ENCODE measurements at places on chromosomes 5 and 9.

DNA sequence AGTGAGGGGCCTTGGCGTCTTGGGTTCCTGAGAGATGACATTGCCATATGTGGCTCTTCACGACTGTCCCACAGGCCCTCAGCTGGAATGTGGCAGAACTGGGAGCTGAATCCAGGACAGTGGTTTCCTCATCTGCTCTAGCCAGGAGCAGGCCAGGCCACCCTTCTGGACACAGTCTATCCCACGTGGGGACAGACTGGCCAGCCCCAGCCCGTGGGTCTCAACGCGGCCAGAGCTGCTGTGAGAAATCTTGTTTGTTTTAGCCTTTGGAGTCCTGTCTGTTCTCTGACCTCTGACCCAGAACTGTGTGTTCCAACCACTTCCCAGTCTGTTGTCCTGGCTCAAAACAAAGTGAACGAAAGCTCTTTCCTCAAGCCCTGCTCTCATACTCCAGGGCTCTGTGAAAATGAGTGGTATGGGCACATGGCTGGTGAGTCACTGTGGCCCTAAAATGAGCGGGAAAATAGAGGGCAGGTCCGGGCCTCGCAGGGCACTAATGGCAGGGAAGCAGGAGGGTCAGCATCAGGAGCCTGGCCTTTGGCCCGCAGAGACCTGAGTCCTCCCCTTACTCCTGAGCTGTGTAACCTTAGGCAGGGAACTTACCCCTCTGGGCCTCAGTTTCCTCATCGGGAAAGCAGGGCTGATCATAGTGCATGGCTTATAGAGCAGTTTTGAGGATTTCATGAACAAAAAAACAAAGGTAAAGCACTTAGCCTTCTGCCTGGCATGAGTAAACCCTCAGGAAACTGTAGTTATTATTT is 34.8 kb upstream of the GLRX start:
- DNase-seq: no peak

GRCh38 chr9:82553654-82554366 is 509.1 kb downstream of the RASEF start:
- no peak for DNase-seq

DNA sequence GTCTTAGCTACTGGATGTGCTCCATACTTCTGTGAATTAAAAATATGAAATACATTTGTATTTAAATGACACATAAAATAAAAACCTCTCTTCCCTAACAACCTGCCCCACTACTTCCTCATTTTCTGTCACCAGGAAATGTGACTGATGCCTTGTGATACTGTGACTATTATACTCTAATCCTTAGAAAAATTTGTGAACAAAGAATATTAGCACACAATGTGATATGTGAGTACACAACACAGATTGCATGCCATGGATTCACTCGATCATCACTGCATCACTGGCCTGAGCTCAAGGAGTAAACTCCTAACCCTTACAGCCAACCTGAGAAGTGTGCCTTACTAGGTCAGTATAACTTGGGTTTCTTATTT is 281.0 kb downstream of the EFNA5 start:
- no peak for DNase-seq

DNA sequence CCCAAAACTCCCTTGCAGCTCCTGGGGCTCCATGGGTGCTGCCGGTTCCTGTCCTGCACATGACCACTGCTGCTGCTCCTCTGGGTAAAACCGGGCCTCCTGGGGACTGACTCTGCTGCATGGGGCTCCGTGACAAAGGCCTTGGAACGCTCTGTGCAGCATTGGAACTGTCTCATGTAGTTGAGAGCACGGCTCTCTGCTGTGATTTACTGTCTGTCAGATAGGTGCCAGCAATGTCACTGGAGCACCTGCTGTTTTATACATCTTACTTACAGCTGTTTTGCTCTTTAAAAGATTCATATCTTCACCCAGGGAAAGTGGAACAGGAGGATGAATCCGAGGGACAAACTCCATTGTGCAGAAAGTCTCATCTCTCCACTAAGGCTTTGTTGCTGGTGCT is 138.1 kb downstream of the YIPF5 start:
- DNase-seq: no peak

- no peak for DNase-seq
Measured at GRCh38 chr9:8558176-8558575, 758.6 kb upstream of the DMAC1 start.

DNA sequence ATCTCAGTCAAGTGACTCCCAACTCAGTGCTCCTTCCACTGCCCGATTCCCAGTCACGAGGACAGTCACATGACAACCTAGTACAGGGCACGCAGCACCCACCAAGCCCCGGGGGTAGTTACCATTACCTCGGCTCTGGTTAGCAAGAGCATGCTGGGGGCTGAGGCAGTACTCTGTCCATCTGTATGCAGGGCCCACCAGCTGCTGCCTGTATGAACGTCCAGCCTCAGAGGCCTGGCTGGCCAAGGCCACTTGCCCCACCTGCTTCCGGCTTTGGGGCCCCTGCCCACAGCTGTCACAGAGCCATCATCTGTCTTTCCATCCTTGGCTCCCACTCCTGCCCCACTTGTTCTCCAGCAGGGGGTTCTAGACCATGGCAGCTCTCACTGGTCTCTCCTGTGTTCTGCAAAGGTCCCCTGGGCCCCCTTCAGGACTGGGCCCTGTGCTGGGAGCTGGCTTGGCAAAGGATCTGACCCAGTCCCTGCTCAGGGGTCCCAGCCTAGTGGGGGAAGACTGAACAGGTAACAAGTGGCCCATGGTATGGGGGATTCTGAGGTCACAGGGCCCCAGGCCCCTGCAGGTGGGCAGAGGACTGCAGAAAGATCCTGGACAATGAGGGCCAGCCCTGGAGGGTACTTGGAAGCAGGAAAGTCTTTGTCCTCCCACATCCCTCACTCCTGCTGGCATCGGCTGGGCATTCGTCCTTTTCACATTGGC is 3.3 kb downstream of the RPL35 start:
- DNase-seq: no peak

- peak; percentile 58 for DNase-seq
Measured at GRCh38 chr9:131739959-131740648, at the start of gene RAPGEF1. Gene RAPGEF1, minus strand, starts transcription at chr9:131740076. Its CDS starts 246 bp downstream, at chr9:131739830.

DNA sequence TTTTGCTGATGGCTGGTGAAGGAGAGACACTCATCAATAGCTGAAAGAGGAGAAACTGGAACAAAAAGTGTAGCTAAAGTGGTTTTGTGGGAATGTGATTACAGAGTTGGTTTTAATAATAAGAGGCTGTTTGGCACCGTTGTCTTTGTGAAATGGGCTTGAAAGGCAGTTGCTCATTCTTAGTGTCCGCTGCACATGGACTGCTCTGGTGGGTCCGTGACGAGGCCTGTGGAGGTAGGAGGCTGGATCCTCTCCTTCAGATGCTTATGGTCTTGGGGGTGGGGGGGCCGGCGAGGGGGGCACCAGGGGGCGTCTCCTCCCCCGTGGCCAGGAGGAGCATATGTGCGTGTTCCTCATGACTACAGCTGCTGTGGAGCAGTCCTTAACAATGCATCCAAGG is 29.8 kb downstream of the FUBP3 start:
- DNase-seq: no peak

- DNase-seq: peak; percentile 87
Measured at GRCh38 chr9:137129456-137130175, 9.3 kb upstream of the GRIN1 start.

- DNase-seq: no peak
Measured at GRCh38 chr5:172979778-172980177, 3.8 kb upstream of the ATP6V0E1 start.

DNA sequence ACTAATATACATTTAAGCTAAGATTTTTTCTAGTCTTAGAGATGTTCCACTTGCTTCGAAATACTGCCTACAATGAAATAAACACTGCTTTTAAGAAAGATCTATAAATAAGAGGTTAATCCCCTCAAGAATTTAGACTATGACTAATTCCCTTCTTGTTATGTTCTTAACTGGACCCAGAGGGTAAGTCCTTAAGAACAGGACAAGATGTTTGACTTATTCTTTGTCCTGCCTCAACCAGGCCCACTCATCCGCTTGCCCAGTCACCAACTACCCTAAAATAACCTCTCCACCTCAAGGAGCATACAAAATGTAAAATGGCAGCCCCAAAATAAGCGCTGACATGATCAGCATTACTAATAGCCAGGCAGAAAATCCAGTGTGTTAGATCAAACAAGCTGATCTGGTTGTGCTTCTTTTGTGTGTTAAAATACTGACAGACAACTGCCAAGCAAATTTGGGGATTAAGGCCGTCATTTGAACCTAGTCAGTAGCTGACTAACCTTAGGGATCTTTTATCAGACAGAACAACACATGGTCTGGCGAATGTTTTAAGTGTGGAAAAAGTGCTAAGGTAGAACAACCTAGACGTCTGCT is 93.7 kb upstream of the SMC5 start:
- DNase-seq: no peak

DNA sequence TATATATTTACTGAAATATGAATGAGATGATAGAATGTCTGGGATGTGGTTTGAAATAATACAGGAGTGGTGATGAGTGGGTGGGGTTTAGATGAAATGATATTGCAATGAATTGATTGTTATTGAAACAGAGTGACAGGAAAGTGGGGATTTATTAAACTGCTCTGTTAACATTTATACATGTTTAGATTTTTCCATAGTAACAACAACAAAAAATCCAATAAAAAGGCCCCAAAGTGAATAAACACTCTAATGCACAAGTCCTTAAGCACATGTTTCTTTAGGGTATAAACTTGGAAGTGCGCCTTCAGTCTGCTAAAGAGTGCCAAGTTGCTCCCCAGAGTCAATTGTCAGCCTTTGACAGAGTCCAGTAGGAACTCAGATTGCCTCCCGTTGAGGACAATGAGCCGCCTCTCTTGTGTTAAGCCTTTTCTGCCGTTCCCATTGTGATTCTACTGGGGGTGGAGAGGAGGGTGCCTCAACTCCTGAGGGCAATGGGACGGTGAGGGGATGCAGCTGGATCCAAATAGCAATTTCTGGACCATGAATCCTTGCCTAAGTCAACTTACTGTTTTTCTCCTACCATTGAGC is 112.3 kb downstream of the SLC28A3 start:
- DNase-seq: no peak

- no peak for DNase-seq
Measured at GRCh38 chr5:168123631-168124528, 167.6 kb upstream of the WWC1 start.

- peak; percentile 30 for DNase-seq
Measured at GRCh38 chr5:138470322-138471051, 5.2 kb downstream of the EGR1 start.

DNA sequence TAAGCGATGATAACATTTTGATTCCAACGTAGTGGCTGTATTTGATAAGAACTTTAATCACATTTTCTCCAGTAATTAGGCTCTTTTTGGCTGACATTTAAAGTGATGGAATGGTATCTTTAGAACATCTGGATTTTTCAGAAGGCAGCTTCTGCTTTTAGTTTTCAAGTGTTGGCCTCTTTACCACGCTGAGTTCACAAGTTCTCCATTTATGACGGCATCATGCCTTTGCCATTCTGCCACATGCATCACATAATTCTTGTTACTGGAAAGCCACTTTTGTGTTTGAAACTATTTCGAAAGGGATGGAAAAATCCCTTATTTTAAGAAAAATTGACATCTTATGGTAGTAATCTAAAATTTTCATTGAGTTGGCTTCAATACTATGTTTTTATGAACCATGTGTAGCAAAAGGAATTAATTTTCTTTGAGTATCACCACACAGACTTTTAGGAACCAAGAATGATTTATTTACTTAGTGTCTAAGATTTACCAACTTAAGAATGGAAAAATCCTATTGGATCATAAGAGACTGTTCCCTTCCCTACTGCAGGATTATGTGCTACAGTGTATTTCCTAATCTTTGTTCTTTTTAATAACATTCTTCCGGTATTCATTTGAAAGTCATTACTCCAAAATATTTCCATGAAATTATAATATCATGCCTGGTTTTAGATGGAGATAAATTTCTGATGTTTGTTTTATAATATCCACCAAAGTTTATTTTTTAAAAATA is 344.2 kb downstream of the ADGRV1 start:
- DNase-seq: no peak

DNA sequence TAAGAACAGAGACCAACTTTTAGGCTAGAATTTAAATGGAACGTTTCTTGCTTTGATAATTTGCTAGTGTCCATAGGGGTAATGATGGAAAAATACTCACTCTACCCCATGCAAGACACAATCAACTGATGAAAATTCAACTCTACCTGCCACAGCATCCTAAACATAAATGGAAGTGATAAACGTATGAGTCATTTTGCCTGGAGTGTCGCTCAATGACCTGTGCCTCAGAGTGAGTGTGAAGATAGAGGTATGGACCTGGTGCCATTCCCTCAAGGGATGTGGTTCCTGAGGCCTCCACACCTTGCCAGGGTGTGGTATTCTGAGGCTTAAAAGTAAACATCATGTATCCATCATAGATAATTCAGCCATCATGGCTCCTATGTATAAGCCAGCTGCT is 14.0 kb downstream of the ARL14EPL start:
- no peak for DNase-seq
